Uterine smooth muscle cell (primary cell): ENCODE measurements at places on chromosomes 12 and 14. TPM values are rescaled to one million over a fixed set of nuclear protein-coding genes. Genes with fewer than 3 reads are reported as not detected.

Gene HOTAIR
- under 0.01 TPM in 1 of 2 replicates, not detected in the other for total RNA-seq

Gene GNS
- total RNA-seq, result 136 and 265 TPM in 2 replicates

Gene GALNT8
- under 0.01 and 0.12 TPM in 2 replicates for total RNA-seq

Gene BCL2L14
- not detected in 2 replicates for total RNA-seq

Gene SCN8A
- total RNA-seq, result 39.5 and 45.0 TPM in 2 replicates

Gene TCL1B
- not detected in 2 replicates for total RNA-seq

Gene STYK1
- 0.25 and 0.66 TPM in 2 replicates for total RNA-seq

Gene WNT1
- not detected in 2 replicates for total RNA-seq

Gene BMAL2
- 75.5 and 111 TPM in 2 replicates for total RNA-seq
